ENCODE measurements at places on chromosomes 2 and 18. TPM values are rescaled to one million over a fixed set of nuclear protein-coding genes. Genes with fewer than 3 reads are reported as not detected.

DNA sequence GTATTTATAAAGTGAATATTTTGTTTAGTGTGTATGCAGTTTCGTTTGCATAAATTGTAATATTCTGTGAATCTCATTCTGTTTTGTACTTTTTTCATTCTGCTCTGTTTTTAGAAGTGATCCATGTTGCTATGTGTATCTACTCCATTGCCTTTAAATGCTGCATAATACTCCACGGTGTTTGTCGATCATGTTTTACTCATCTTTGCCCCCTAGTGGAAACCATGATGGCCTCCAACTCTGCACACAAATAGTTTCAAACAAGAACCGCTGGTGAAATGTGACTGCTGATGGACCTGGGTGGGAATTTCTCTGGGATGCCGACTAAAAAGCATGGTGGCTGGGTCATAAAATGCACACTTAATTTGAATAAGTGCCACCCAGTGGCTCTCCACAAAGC lies 32.0 kb upstream of the SKOR2 start:
- no peaks in the 10 kb centered on the region for H3K4me1 ChIP-seq
- H3K27ac ChIP-seq: no peak overlapping the region
- peaks cover 91% of the 10 kb centered on the region for H3K27me3 ChIP-seq
- no peak for DNase-seq
- no peaks in the 10 kb centered on the region for H3K36me3 ChIP-seq

DNA sequence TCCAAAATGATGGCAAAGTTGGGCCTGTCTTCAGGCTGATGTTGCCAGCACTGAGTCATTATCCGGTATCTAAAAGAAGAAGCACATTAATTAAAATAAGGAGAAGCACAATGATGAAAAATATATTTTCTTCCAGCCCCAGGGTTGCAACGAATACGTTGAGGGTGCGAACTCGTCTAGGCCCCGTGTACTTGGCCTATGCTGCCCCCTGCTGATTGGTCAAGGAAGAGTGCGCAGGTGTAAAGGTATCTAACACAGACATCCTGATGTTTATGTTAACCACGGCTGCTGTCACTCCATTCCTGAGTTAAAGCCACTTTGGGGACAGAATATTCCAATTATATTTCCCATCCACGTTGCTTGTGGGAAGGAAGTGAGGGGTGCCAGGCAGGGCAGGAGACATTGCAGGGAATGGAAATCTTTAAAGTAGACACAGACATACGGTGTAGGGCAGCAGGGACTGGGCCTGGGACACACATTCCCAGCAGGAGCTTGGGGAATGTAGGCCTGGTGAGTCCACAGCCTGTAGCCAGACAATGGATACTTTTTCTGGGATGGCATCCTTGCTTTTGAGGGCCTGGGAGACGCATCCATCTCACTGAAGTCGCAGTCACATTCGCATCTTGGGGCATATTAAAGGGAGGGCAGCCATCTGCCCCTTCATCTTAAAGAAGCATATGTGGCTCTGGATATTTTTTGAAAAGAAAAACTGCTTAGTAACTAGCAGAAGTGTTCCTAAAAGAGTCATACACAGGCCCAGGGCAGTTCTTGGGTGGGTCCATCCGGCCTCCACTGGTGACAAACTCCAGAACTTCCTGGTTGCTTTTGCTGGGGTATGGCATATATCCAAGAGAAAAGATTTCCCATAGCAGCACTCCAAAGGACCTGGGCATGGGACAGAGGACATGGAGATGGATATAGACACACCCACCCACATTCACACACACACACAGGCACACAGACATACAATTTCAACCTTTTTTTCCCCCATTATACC lies 81.9 kb downstream of the CLIP4 start:
- no peak overlapping the region for H3K4me3 ChIP-seq
- H3K27ac ChIP-seq: no peak overlapping the region
- peaks cover 4% of the 10 kb centered on the region for H3K4me1 ChIP-seq
- peak; percentile 51 for DNase-seq
- H3K27me3 ChIP-seq: peaks cover 1% of the 10 kb centered on the region

DNA sequence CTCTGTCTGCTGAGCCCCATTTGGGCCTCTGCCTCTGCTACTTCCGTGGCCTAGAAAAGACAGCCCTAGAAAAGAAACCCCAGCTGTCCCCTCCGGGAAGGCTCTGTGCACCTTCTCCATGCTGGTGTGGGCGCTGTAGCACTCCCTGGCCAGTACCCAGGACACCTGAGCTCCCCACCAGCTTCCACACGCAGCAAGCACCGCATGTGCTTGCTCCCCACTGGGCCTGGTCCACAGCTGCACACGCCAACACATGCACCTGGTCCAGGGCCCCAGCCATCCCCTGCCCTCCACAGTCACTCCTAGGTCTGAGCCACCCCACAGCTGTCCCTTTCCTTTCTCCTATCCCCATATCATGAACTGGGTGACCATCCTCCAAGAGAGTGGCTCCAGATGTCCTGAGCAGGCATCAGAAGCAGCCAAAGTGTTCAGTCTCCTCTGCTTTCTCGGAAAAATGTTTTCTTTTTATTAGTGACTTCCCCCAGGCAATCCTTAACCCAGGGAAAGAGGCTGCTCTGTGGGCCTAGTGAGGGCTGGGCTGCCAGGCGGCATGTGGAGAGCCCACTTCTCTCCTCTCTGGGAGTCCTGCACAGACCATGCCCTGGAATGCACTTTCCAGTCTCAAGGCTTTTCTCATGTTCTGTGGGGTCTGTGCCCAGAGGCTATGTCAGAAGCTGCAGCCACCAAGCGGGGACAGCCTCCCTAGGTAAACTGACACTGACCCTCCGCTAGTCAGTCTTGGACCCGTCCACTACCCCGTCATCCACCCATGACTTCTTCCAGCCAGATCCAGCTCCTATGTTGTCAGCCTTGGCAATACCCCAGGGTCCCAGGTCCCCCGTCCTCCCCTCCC lies 133.7 kb downstream of the KLHL29 start:
- no peaks in the 10 kb centered on the region for H3K36me3 ChIP-seq
- no peak overlapping the region for H3K27ac ChIP-seq
- no peak overlapping the region for H3K4me3 ChIP-seq
- H3K4me1 ChIP-seq: peaks cover 24% of the 10 kb centered on the region
- no peak for DNase-seq

DNA sequence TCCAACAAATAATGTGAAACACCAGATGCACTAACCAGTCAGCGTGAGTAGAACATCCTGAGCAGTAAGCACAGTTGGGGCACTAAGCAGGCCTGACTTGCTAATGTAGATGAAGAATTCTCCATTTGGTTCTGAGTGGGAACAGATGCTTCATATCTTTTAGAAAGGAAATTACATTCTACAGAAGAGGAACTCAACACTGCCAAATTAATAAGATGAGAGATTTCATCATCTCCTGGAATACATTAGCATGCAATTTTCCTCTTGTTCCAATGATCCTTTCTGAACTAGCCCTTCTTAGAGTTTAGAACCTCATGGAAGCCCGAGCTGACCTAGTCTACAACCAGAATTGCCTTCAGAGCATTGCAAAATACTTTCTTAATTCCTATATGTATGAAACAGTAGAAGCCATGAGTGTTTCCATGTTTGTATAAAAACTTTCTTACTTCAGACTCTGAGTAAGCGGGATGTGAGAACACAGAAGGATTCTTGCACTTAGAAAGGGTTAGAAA lies 34.8 kb downstream of the COL5A2 start:
- peaks cover 4% of the 10 kb centered on the region for H3K36me3 ChIP-seq
- peaks cover 36% of the 10 kb centered on the region for H3K4me1 ChIP-seq

DNA sequence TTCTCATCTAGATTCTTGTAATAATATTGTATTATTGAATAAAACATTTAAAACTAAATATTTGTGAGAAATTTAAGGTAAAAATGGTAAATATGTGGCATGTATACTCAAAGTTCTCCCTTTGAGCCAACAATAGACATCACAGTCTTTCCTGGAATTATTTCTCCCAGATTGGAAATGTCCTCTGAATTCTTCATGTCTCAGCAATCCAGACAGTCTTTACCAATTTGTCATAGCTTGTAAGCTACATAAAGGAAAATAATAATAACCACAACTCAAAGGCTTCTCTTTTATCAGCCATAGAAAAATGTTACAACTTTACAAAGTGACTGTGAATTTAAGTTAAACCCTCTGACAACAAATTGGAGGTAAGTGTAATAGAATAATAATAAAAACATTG lies 784.9 kb downstream of the EPHA4 start:
- no peaks in the 10 kb centered on the region for H3K36me3 ChIP-seq
- no peak overlapping the region for H3K4me3 ChIP-seq
- no peaks in the 10 kb centered on the region for H3K27me3 ChIP-seq
- no peak overlapping the region for H3K27ac ChIP-seq
- DNase-seq: no peak
- no peaks in the 10 kb centered on the region for H3K4me1 ChIP-seq

DNA sequence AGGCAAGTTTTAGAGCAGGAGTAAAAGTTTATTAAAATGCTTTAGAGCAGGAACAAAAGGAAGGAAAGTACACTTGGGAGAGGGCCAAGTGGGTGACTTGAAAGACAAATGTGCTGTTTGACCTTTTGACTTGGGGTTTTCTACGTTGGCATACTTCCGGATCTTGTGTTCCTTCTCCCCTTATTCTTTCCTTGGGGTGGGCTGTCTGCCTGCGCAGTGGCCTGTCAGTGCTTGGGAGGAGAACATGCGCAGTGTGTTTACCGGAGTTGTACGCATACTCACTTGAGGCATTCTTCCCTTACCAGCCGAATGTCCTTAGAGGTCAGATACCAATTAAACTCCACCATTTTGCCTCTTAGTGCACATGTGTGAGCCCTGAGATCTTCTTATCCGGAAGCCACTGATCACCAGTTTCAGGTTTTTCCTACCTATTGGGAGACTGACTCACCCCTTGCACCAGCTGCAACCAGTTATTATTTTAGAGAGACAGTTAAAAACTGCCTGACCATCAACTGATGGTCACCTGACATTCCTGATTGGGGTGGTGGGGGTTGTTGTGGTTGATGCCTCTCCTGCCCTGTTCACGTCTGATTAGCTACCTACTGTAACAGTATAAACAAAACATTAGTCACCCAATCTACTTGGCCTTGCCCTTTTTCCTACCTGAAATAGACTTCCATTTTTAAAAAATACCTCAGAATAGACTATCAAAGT lies 67.5 kb downstream of the NYAP2 start:
- peaks cover 37% of the 10 kb centered on the region for H3K4me1 ChIP-seq
- H3K4me3 ChIP-seq: no peak overlapping the region
- H3K27ac ChIP-seq: peak overlapping the region; percentile 68
- peaks cover 2% of the 10 kb centered on the region for H3K36me3 ChIP-seq

GRCh38 chr2:150119819-150120218 lies 367.6 kb downstream of the RND3 start:
- H3K4me3 ChIP-seq: no peak overlapping the region
- H3K27ac ChIP-seq: no peak overlapping the region
- DNase-seq: no peak
- no peaks in the 10 kb centered on the region for H3K36me3 ChIP-seq
- H3K4me1 ChIP-seq: peaks cover 4% of the 10 kb centered on the region
- no peaks in the 10 kb centered on the region for H3K27me3 ChIP-seq

The RAB17 gene
- total RNA-seq: 11.0 TPM
